ENCODE measurements at places on chromosomes 16 and 17. TPM values are rescaled to one million over a fixed set of nuclear protein-coding genes. Genes with fewer than 3 reads are reported as not detected.

ABCC11 gene
- total RNA-seq = 0.83 TPM

CHST4 gene
- 2.4 TPM for total RNA-seq

NUDT7 gene
- total RNA-seq = not detected

DNA sequence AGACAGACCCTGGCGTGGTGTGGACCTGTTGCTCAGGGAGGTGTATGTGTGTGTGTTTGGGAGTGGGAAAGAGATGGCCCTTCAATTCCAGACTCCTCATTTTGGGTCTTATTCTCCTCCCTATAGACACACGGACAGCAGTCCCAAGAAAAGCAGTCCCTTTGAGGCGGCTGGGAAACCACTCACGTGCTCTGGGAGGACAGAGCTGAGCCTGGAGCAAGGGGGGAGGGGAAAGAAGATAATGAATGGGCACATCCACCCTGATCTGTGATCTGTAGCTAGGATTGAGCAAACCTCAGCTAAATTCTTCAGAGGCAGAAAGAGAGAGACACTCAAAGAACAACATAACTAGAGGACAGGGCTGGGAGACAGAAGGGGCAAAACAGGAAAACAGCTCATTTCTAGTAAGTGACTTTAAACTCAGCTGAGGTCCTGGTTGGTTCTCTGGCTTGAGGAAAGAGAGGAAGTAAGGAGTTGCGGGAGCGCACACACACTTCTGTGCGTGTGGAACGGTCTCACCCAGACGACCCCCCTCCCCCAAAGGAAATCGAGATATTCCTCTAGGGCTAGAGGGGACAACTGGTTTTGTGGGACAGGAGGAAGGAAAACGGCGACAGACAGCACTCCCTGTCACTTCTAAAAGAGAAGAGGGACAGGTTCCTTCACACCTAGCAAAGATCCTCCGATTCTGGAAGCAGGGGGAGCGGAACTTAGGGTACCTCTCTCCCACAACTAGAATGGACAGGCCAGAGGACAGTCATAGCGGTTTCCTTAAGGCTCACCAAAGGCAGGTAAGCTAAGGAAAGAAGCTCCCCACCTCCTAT, 658 bp downstream of the RAB5C start:
- no peak for DNase-seq

- DNase-seq = no peak
These were observed 1.3 kb downstream of the SLX4 start for GRCh38 chr16:3609895-3610697.

C17orf67 gene
- 4.3 TPM for total RNA-seq

Data from PC-9 (cell line).